ENCODE measurements at places on chromosomes 2 and 18.

DNA sequence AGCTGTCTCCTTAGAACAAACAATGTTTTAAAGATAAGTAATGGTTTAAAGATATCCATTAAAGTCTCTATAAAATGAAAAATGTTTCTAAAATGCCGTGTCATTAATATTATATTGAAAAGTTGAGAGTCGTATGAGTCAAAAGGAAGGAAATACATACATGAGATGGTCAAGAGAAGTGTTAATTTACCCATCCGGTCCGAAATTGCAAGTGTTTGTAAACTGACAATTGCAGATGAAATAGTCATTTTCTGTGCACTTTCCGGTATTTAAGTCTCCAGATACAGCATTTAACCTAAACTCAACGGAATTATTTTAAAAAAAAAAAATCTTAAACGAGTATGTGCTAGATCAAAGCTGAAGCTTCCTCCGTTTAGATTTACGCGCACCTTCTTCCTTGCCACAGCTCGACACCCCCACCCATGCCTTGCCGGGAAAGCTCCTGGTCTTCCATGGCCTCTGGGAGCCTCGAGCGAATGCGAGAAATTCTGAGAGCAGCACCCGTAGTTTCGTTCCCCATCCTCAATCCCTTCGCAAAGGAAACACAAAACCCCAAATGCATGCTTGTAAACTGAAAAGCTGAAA, 1.8 kb downstream of the DSC3 start:
- DNase-seq: no peak

GRCh38 chr2:219733106-219733505, 105.7 kb downstream of the SLC4A3 start:
- DNase-seq: no peak

GRCh38 chr2:231522418-231523180, 7.6 kb downstream of the NMUR1 start:
- DNase-seq: no peak

GRCh38 chr2:127201452-127201851, 18.6 kb downstream of the CYP27C1 start:
- DNase-seq: no peak

DNA sequence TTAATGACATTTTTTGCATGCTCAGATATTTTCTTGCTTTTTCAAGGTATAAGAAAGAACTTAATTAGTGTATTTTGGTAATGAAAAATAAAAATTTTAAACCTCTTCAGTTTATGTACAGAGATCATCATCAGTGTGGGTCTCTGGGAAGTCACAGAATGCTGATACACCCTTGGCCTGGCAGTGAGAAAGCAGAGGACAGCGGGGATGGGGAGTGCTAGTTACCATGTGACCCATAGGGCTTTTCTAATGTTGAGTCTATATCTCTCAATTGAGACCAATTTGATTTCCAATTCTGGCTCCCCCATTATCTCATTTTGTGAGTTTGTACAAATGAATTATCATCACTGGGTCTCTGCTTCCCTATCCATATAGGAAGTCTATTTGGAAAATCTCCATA, 305.7 kb downstream of the CYRIA start:
- DNase-seq: no peak

DNA sequence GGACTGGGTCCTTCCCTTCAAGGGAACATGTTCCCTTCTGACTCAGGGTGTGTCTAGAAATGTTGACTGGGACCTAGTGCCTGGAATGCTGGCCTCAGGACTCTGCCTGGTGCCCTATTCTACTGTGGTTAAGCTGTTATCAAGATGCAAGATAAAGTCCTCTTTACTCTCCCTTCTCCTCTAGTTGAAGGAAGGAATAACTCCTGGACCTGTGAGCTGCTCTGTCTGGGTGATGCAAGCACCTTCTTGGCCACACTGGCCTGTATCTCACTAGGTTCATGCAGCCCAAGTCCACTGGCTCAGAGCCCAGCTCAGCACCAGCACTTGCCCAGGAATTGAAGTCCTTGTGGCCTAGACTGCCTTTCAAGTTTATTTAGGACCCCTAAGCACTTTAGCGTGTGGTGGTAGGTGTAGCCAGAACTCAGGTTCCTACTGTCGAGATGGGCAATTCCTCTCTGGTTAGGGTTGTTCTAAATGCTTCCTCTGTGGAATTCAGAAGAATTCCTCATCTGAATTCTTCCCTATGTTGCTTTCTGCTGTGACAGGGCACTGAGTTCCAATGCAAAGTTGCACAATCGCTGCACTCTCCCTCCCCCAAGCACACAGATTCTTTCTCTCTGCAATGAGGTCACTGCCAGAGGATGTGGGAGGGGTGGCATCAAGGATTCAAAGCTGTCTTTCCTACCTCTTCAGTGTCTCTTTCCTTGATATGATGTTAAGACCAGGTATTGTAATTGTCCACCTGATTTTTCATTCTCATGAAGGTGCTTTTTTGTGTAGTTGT, 54.7 kb downstream of the VWC2L start:
- DNase-seq: no peak

GRCh38 chr2:162057426-162057825, 16.6 kb downstream of the DPP4 start:
- DNase-seq: no peak

DNA sequence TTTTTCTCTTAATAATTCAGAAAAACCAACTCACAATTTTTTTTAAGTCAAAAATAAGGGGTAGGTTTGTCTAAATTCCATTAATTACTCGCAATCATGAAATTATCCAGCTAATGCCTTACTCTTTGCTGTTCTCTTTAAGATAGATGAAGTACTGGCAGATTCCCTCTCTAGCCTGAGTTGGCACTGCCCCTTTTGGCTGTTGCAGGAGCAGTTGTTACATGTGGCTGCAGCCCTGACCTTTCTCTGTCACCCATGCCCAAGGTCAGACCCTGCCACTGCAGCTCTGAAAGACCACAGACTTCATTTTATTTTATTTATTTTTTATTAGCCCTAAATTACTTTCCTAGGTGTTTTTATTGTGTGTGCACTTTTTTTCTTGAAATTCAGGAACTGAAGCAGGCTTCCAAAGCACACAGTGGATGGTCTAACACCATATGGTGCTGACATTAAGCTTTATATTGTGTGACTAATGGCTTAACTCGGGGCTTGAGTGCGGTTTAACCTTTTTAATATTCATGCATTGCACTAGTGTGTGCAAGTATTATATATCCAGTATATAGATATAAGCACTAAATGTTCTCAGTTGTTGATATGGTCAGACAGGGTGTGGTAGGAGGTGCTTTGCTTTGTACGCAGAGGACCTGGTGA, 313.0 kb downstream of the CDH2 start:
- DNase-seq: no peak

Data from mucosa of descending colon (tissue), 3 donors.